Heart left ventricle (tissue), 16 donors: ENCODE measurements at places on chromosomes 4 and X.
A peak's percentile ranks its signal among the peaks of the same experiment; 100 is the strongest.

GRCh38 chr4:73055241-73055897, 14.1 kb downstream of the COX18 start:
- no peak for DNase-seq

GRCh38 chr4:88900432-88900831, 156.6 kb downstream of the FAM13A start:
- DNase-seq, result no peak

- DNase-seq, result peak; percentile 35
Observed at GRCh38 chr4:2803624-2804448, 11.0 kb downstream of the SH3BP2 start.

- no peak for DNase-seq
Observed at GRCh38 chr4:3112201-3112600, 37.7 kb downstream of the HTT start.

GRCh38 chr4:92232566-92232965, 71.2 kb upstream of the GRID2 start:
- no peak for DNase-seq

DNA sequence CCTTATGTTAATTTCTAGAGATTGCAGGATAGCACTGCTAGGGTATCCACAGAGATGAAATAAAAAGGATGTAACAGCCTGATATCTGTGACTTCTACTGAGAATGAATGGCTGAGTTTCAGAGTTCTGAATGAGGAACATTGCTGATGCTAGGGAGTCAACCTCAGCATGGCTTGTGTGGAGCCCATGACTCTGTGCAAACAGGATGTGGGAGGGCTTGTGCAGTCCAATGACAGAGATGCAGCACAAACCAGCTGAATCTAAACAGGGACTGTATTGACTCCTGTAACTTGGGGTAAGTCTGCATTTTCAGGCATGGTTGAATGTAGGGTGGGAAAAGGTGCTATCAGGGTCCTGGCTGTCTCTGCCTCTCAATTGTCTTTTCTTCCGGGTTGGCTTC, 5.3 kb upstream of the RASL11B start:
- no peak for DNase-seq

DNA sequence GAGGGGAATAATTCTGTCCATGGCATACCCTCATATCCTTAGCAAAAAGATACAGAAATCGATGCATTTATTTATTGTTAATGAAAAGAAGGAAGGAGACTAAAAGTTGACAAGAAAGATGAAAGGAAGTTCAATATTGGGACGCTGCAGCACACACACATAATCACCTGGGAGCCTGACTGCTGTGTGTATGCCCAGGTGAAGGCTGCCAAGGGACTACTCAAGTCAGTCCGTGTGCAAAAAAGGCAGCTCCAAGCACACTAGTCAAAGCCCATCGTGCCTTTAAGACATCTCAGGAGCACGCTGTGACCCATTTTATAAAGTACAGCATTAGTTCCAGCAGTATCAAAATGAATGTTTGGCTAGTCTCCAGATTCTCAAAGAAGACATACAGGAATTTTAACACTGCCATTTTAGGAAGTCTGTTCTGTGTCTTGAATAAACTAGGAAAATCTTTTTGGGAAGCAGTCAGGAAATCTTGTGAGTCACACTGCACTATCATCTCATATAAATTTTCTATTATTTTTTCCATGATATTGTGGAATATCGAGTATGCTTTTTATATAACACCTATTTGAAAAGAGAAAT, 363.9 kb downstream of the GASK1B start:
- no peak for DNase-seq

DNA sequence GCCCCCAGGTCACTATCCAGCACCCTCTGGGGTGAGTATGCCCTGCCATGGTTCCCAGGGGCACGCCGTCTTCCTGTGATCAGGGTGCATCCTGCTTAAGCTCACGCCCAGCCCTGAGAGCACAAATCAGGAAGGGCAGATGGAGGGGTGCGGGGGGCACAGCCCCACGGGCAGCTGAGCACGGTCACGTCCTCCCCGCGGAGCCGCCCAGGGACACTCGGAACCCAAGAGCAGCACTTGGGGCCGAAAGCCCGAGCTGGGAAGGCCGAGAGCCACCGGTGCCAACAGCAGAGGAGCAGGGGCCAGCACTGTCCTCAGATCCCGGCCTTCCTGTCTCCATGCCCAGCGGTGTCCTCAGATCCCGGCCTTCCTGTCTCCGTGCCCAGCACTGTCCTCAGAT, 21.5 kb downstream of the NELFA start:
- DNase-seq, result no peak

DNA sequence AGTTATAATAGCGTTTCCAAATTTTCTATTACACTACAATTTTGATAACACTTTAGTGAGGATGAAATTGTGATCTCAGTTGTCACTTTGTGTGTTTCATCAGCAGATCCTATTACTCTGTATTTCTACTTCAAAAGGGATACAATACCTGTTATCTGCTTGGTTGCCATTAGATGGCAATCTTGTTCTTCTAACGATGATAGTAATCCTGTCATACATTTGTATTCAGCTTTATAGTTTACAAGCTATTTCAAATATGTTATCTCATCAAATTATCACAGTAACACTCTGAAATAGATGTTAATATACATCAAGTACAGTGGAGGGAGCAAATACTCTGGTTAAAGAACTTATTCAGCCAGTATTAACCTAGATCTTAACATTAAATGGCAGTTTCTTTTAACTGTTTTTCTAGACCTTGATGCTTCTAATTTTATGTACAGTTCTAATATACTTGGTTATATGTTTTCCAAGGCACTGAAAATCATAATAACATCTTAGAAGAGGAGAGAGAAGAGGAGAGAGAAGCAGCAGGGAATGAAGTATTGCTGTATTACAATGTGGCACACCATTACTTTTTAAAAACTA, 292.0 kb downstream of the CCSER1 start:
- DNase-seq, result no peak

DNA sequence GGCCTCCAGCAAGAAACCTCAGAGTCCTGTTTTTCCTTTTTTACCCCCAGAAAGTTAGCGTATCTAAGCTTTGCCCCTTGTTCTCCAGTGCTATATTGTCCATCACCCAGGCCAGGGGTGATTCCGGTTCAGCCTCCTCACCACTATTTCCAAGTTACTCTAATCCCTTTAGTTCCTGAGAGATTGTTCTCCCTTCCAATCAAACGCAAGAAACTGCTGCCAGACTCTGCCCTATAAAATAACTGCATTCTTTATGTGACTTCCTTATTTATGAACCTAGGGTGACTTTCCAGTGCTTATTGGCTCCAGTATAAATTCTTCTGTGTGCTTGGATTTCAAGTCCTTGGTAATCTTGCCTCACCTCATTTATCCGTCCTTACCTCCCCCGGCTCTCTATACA, 65.7 kb downstream of the CLCN5 start:
- no peak for DNase-seq

- no peak for DNase-seq
Observed at GRCh38 chr4:168891688-168892087, 118.4 kb downstream of the CBR4 start.

- no peak for DNase-seq
Observed at GRCh38 chr4:21991562-21991961, 43.0 kb upstream of the KCNIP4 start.

- no peak for DNase-seq
Observed at GRCh38 chrX:52359614-52360232, 9.1 kb upstream of the XAGE2 start.

GRCh38 chr4:156248917-156249316, 295.3 kb upstream of the CTSO start:
- no peak for DNase-seq

DNA sequence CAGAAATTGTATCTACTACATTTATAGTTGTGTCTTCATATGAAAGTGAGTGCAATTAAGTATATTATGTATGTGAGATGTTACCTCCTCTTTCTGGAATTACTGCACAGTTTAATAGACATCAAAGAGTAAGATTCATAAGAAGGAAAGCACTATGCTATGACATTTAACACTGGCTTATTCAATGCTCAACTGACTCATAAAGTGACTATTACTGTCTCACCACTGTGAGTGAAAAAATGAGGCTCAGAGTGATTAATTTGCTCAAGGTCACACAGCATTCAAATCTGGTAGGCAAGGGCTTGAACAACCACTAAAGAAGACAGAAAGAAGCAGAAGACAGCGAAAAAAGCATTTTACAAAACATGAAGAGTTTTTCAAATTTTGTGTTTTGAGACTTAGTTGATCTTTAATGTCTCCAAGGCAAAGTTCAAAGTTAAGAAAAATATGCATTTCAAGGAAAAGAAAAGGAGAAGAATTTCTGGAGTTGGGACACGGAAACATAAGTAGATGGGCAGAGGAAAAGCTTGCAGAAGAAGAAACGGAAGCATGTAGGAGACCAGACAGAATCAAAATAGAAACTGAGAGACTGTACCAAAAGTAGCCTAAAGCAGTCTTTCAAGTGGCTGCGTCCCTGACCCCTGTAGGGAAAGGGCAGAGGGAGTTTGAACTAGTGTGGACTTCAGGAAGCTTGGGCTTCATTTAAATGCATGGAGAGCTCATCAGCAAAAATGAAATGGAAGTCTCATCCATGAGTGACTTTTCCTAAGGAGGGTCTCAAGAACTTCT, 66.3 kb downstream of the KCNIP4 start:
- DNase-seq, result no peak

GRCh38 chr4:110610620-110610939, 12.3 kb downstream of the PITX2 start:
- DNase-seq, result no peak

DNA sequence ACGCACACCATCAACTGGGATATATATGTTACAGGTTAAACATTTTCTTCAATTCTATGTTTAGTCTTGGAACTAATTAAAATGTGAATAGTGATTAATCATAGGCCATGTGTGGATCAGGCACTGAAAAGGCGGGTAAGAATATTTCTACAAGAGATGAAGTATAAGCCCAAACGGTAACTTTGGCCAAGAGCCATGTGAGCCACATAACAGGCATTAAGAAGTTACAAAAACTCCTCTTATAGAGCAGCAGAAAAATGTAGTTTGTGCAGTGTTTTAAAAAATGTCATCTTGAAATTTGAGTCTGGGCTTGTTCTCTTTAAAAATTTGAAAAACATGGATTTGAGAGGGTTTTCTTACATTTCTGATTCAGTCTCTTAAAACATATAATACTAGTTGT, 521.8 kb upstream of the DIPK2B start:
- DNase-seq, result no peak

DNA sequence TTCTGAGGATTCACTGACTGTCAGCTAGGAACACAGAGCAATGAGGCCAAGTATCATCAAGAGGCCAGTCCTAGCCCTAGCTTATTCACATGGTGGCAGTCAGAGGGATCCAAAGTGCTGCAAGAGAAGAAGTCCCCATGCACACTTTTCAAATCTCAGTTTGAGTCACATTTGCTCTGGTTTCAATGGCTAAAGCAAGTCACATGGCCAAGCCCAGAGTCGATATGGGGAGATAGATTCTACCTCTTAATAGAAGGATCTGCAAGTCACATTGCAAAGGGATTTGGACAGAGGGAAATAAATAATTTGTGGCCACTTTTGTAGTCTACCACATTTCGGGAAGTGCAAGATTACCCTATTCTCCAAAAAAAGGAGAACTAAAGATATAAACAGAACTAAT, 3.7 kb upstream of the LCORL start:
- no peak for DNase-seq

DNA sequence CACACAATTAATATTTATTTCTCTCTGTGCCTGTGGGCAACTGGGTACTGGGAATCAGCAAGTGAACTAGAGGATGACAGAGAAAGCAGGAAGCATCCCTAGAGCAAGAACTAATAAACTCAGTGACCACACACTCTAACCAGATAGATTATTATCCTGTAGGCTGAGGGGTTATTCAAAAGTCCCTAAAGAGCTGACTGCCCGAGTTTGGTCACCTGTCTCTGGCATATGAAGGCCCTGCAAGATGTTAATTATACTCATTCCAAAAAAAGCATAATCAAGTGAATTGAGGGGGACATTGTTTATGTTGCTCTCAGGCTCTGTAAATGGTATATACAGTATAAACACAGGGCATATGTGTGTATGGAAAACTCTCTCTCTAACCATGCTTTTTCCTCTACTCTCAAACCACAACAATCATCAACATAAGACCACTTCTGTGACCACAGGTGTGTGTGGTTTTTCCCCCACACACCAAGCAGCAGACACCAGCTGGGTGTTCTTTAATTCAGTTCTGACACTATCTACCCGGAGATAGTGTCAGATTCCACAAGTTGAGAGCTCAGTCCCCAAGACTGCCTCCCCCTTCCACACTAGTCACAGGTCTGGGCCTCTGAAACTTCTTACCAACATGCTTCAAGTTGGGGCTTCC, 6.2 kb upstream of the HPSE start:
- DNase-seq, result no peak

DNA sequence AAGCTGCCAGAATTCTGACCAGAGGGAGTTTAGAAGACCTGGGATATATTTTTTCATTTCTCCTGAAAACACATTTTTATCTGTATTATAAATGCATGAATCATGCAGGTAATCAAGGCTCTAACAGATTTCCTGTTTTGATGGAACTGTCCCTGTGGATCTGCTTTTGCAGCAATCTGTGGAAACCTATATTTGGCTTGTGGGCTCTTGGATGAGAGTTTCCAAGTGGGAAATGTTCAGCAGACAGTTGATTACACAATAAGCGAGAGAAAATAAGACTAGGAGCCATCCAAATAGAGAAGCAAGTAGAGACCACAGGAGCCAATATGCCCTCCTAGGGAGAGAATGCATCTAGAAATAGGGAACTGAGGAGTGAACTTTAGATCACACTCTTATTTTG, 105.0 kb downstream of the NDST3 start:
- DNase-seq, result no peak

DNA sequence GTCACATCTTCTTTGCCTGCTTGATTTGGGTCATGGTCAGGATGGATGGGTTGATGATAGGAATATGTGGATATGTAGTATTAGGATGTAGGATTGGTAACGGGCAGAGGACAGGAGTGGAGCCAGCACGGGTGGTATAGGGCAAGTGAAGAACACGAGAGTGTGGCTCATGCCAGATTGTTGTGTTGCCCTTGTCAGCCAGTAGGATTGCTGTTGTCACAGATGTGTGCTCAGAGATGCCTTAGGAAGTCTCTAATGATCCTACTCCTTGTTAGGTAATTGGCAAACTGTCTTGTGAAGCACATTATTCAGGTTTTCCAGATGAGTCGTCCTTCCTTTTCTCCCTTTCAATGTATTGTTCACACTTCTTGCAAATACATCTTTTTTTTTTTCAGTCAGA, 5.5 kb downstream of the ATP10D start:
- DNase-seq, result peak; percentile 22

- DNase-seq, result no peak
Observed at GRCh38 chrX:54560411-54560810, 30.4 kb downstream of the GNL3L start.

- DNase-seq, result no peak
Observed at GRCh38 chrX:41858161-41858775, 65.1 kb downstream of the CASK start.

DNA sequence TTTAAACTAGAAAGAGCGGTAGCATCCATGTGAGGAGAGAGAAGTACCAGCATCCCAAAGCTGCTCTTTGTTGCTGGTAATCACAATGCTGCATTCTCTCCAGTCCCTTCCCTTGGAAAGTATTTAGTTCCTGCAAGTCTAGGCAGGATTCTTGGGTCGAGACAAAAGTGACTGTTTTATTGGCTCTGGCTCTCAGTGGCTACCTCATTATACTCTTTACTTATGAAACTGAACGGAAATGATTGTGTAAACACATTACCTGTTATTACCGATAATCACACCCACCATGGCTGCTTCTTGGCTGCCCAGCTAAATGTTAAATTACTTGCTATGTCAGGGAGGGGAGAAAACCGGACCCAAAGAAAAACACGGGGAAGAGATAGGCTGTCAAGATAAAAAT, 26.2 kb downstream of the ATXN3L start:
- no peak for DNase-seq

- peak; percentile 79 for DNase-seq
Observed at GRCh38 chr4:141133146-141133998, at the start of gene RNF150. Gene RNF150 (minus strand): TSS chr4:141133469.
